ENCODE measurements at places on chromosomes 7 and 10. TPM values are rescaled to one million over a fixed set of nuclear protein-coding genes. Genes with fewer than 3 reads are reported as not detected.

Gene ACHE
- 2.1 TPM for total RNA-seq

Gene EVX1
- total RNA-seq = not detected

- DNase-seq = no peak
These were observed 142.6 kb downstream of the PLXDC2 start for GRCh38 chr10:19958787-19959186.

DNA sequence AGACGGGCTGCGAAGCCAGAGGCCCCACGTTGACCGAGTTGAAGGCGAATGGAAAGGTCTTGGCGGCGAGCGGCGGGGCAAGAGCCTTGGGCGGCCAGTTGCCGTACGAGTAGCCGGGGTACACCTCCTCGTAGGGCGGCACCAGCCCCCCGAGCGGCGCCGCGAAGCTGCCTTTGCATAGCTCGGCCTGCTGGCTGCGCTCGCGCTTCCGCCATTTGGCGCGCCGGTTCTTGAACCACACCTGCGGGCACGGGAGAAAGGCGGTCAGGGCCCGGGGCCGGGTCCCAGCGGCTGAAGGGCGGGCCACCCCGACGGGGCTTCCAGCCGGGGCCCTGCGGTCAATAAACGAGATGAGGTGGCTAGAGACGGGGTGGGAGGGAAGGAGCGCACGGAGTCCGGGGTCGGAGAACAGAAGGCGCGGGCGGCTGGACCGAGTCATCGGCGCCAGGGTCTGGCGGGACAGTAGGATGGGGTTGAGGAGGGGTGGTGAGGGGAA lies 4.8 kb downstream of the ELOVL3 start:
- DNase-seq = peak; percentile 79

DNA sequence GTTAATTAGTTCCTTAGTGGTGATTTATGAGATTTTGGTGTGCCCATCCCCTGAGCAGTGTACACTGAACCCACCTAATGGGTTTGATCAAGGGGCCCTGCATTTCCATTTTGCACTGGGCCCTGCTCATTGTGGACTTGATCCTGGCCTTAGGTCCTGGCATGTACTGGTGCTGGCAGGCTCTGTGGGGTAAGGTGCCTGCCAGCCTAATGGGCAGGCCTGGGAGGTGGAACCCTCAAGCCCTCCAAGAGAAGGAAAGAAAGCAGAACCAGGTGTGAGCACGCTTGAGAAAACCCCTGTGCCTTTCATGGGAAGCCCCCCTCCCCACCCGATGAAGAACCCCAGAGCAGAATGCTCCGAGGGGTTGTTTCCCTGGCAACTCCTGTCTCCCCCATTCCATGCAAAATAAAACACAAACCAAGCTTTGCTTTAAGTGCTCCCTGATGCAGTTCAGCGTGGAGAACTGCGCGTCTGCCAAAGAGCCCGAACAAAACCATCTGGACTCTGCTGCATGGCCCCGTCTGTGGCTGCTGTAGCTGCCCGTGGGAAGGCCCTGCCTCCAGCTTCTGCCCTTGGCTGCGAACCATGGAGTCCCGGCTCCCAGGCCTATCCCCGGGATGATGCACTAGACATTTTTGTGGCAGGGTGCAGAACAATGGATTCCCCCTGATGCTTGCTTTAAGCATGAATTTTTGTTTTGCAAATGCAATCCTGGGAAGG lies 123.3 kb downstream of the PRPF18 start:
- DNase-seq = no peak

- DNase-seq = no peak
These were observed 695.1 kb downstream of the INHBA start for GRCh38 chr7:41007811-41008210.

DNA sequence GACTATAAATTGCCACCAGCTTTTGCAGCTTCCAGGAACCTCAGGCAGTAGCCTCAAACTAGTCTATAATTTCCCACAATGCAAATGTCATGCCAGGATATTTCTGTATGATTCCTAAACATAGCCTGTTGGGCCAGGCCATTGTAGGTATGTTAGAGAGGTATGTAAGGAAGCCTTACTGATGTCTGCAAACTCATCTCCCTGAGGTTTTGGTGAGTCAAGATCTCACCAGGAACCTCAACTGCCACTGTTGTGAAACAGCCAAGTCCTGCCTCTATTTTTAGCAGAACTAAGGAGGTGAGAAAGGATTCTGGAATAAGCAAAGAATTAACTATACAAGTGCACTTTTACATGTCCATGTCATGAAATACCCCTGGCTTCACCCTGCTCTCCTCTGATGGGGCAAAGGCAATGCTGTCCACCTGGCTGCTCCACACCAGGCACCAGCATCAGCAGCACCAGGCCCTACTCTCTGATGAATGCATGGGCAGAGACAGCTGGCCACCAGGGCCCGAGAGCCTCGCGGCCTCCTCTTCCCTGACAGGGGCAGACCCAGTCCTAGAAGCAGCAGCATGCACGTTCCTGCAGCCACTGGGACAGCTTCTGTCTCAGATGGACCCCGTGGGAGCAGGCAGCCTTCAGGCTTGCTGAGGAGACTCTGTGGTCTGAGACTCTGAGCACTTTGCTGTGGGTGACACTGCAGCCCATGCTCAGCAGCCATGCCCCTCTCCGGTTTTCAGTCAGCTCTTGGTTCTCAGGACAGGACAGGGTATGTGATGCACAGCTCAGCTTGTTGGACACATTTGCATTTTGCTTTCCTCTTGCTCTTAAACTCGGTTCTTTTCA lies 147.3 kb downstream of the ZMYND11 start:
- no peak for DNase-seq

DNA sequence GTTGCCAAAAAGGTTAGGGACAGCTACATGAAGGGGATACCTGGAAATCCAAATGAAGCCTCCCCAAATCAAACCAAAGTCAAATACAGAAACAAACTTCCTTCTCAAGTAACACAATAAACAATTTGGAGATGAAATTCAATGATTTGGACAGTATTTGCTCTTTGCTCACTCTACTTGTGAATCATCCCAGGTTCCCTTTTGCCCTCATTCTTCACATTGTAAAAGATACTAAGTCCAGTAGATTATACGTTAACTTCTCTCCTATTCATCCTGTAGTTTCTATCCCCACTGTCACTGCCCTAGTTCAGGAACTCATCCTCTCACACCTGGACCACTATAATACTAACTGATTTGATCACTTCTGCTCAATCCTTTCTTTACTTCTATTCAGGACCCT lies 28.3 kb downstream of the FZD1 start:
- DNase-seq = no peak

All from cardiac septum (tissue), 1 donor.